ENCODE measurements at places on chromosomes 3 and 15.

- no peak for DNase-seq
Measured at GRCh38 chr3:158739661-158740060, 7.4 kb upstream of the RARRES1 start.

DNA sequence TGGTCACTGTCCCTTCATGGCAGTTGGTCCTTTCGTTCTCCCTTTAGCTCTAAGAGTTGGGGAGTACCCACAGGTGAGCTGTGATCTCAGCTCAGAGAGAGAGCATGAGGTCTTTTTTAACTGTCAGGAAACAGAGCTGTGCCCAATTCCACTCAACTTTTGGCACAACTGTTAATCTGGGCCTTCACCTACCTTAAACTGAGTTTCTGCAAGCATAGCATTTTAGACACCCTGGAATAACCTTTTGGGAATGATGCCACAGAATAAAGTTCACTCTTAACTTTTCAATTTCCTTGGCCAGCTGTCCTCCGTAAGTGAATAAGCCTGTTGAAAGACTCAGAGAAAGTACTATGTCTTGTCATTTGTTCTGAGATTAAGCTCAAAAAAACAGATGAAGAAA, 35.9 kb downstream of the TUBGCP4 start:
- DNase-seq, result no peak

DNA sequence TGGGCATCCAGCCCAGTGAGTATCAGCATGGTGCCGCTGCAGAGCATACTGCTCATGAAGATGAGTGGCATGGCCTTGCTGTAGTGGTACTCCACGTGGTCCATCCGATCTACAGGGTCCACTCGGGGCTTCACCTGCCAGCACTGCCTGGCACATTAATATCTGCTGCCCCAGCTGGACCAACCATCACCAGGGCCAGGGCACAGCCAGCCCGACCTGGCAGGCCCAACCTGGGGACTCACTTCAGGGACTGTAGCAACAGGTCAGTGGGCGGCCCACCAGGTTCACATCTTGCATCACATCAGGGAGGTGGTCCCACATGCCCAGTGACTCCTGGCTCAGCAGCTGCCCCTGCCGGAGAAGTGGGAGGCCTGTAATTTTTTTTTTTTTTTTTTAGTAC, 48.1 kb downstream of the CDIN1 start:
- no peak for DNase-seq

- no peak for DNase-seq
Measured at GRCh38 chr3:194439881-194440550, 41.0 kb upstream of the GP5 start.

DNA sequence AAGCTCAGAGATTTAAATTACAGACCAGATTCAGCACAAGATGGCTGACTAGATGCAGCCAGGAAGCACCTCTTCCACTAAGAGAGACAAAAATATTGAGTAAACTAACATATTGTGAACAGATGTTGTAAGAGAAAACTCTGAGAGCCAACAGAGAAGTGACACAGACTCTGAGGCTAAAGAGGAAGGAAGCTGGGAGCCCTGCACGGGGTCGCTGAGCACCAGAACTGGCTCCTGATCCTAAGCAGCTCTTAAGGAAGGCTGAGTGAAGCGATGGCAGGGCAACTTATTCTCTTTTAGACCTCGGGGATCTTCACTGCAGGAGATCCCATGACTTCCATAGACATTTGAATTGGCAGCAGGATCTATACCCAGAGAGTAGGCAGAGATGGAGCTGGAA, 578.0 kb upstream of the GRM7 start:
- no peak for DNase-seq

DNA sequence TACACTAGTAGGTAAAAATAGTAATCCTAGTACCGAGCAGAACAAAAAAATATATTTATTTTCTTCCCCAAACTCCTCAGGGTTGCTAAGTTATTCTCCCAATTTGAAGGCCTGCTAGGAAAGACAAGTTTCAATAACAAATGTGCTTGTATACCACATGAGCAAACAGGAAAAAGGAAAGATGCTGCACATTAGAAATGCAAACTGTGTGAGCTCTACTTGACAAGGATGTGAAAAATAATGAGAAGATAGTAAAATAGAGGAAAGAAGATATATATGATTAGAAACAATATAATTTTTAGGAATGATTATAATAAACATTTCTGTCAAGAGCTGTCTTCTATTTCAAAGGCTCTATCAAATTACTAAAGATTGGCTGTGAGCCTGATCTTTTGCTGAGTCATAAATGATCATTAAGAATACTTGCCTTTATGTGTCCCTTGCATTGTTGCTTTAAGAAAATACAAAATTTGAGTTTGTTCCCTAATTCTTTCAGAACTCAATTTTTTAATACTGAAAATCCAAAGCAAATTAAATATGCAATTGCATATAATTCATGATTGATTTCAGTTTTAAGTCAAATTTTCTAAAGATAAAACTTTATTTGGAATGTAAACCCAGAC, 174.2 kb downstream of the NEK10 start:
- no peak for DNase-seq

- DNase-seq, result no peak
Measured at GRCh38 chr3:9673082-9673481, 23.8 kb downstream of the MTMR14 start.

GRCh38 chr3:57064001-57064400, 3.5 kb downstream of the SPATA12 start:
- no peak for DNase-seq

DNA sequence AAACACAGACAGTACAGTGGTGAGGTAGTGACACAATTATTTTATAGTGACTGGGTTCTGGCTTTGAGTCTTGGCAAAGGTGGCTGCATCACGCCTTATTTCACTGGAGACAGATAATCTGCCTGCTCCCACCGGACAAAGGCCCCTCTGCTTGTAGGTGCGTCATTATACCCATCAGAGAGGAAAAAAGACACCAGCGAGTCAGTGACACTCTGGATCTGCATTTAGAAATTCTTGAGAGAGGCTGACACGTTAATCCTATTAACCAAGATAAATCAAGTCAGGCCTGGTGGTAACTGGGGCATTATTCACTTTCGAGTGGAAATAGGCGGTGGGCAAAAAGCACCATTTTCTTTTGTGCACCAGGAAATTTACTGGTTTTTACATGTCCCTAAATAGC, 76.2 kb downstream of the NR2F2 start:
- DNase-seq, result no peak

GRCh38 chr15:93028111-93028631, 60.8 kb downstream of the RGMA start:
- DNase-seq, result no peak

GRCh38 chr3:15942936-15943335, 145.2 kb upstream of the ANKRD28 start:
- no peak for DNase-seq
